Suppressor macrophage treated with lipopolysaccharide for 4 hours (primary cell): ENCODE measurements at places on chromosomes 6 and 20.

GRCh38 chr6:91877994-91878393 lies 1291.1 kb upstream of the MAP3K7 start:
- DNase-seq = no peak

GRCh38 chr20:64063389-64064144 lies 569 bp downstream of the TCEA2 start:
- peak; percentile 58 for DNase-seq

GRCh38 chr20:5181958-5182357 lies 55.1 kb downstream of the CDS2 start:
- DNase-seq = no peak

DNA sequence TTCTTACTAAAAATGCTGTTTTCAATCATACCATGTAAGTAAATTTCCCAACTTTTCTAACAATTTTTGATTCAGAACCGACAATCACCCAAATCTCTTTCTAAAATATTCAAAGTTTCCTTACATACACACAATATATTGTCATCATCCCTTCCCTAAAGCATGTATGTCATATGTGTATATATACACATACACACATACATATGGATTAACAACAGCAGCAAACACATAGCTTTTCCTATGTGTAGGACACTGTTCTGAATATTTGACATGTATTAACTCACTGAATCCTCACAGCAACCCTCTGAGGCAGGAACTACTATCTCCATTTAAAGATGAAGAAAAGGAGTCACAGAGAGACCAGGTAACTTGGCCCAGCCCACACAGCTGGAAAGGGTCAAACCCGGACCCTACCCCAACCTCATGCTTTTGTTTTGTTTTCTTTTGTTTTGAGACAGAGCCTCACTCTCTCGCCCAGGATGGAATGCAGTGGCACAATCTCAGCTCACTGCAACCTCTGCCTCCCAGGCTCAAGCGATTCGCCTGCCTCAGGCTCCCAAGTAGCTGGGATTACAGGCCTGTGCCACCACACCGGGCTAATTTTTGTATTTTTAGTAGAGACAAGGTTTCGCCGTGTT lies 7.2 kb downstream of the FYN start:
- no peak for DNase-seq

DNA sequence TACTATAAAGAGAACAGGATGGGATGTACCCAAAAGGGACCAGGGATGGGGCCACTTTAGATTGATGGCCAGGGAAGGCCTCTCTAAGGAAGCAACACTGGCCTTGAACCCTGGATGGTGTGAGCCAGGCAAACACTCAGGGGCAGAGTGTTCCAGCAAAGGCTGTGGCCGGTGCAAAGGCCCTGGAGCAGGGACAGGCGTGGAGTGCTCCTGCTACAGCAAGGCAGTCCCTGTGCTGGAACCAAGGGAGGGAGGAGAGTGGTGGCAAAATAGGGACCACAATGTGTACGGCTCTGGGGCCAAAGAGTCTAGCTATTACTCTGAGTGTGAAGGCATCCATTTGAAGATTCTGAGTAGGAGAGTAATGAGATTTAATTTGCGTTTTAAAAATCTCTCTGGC lies 131.6 kb downstream of the BMP7 start:
- no peak for DNase-seq

- no peak for DNase-seq
Observed at GRCh38 chr20:10954908-10955580, 281.2 kb upstream of the JAG1 start.

DNA sequence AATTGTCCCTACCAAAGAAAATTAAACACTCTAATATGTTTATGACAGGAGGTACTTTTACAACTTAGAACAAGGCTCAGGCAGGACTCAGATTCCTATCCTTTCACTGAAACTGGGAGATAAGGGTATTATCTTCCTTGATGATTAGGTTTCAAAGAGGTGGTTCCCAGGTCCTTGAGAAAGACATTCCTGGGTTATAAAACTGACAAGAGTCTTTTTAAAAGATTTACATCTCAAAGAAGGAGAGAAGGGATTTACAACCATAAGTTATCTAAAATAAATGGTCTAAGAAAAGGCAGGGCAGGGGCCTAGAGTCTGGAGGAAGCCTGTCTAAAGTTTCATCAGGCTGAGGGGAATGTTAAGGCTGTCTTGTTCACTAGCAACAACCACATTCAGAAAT lies 1492.5 kb downstream of the HACE1 start:
- DNase-seq = no peak
